ENCODE measurements at places on chromosomes 5 and 9.

DNA sequence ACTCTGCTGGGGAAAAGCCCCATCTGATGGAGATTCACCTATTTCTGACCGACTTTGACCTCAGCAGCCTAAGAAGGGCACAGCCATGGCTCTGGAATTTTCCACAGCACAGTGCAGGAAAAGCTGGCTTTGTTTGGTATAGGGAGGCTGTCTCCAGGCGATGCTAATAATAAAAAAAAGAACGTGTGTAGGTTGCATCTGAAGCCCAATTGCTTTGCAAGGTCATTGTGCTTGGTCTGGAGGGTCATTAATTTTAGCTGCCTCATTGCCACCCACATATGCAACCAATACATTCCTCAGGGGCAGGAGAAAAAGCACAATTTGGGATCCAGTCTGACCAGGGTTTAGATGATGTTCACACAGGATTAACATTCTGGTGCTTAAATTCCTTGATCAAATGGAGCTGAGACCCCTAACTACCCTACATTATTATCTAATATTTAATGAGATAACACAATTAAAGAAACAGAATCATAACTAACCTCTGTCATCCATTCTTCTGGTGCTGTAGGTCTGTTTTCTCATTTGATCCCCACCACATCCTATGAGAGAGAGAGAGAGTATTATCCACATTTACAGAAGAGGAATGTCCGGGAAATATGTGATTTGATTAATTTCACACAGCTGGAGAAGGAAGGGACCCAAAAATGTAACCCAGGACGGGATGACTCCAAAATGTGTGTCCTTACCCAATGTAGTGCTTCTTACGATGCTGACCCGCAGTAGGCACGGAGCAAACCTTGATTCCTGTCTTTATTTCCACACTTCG lies 175.9 kb downstream of the RFK start:
- no peak for DNase-seq

- DNase-seq: no peak
Observed at GRCh38 chr5:152393441-152393840, 11.6 kb downstream of the NMUR2 start.

- no peak for DNase-seq
Observed at GRCh38 chr5:134837530-134838181, 8.1 kb upstream of the C5orf24 start.

GRCh38 chr5:68193481-68194036 lies 22.0 kb upstream of the PIK3R1 start:
- DNase-seq: no peak

DNA sequence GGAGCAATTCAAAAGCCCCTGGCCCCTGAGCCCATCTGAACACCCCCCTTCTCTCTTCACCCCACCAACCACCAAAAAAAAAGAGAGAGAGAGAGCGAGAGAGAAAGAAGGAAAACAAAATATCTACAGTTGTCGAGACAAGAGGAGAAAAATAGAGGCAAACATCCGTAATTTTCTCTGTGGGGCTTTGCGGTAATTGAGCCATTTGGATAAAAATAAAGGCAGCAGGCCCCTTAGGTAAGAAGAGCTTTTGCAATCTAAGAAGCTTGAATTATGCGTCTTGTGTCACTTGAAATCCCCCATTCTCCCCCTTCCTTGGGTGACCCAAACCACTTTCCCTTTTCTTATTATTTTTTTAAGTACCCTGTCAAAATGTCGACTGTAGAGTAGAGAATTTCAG lies 35.5 kb upstream of the FUBP3 start:
- DNase-seq: no peak

- DNase-seq: peak; percentile 6
Observed at GRCh38 chr5:157778121-157778805, 34.8 kb downstream of the LSM11 start.

- DNase-seq: no peak
Observed at GRCh38 chr9:114467226-114467750, 38.0 kb downstream of the WHRN start.

DNA sequence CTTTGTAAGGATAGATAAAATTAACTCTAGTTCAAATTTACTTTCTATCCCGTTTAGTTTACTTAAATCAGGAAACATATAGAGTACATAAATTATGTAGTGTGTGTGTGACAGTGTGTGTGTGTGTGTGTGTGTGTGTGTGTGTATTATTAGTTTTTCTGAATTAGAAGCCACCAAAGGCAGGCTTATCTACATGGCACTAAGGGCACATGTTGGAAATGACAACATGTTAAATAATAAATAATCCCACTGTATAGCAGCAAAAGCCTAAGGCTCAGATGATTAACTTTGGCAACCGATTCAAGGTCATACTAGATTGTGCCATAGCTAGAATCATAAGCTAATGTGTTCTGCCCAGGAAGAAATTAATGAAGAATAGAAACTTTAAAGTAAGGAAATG lies 54.6 kb downstream of the MEGF9 start:
- DNase-seq: no peak

- DNase-seq: no peak
Observed at GRCh38 chr9:91494751-91495150, 71.1 kb upstream of the NFIL3 start.

DNA sequence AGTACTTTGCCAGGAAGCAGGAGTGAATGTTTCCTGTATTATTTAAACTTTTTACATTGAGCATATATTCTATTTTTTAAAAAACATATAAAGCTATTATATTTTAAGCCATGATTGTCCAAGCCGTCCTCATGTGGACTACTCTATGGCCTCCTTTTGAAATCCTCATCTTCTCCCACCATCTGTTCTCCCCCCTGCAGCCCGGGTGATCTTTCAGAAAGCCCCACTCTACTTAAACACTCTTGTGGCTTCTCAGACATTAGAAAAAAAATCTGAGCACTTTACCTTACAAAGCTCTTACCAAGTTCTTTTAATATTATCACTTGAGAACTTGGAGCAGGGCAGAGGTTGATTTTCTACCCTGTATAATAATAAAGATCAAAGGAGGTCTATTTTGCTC lies 95.4 kb downstream of the CAVIN4 start:
- no peak for DNase-seq

DNA sequence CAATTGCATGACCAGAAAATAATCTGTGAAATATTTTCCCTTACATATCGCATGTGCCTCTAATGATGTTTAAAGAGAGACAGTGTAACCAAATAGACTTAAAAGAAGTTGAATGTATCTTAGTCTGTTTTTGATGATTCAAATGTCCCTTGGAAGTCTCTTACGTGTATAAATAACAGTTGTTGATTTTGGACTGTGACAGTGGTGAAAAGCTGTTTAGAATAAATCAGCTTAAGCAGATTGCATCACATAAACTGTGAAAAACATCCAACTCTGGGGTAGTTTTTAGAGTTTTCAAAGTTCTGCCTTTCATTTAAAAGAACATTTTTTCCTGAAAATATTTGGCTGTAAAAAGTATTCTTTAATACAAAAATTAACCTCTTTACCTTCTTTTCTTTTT lies 301.1 kb downstream of the PRR16 start:
- no peak for DNase-seq

- DNase-seq: no peak
Observed at GRCh38 chr9:72352911-72353388, 12.1 kb downstream of the ZFAND5 start.

- DNase-seq: no peak
Observed at GRCh38 chr5:38655691-38656090, 99.2 kb upstream of the LIFR start.

DNA sequence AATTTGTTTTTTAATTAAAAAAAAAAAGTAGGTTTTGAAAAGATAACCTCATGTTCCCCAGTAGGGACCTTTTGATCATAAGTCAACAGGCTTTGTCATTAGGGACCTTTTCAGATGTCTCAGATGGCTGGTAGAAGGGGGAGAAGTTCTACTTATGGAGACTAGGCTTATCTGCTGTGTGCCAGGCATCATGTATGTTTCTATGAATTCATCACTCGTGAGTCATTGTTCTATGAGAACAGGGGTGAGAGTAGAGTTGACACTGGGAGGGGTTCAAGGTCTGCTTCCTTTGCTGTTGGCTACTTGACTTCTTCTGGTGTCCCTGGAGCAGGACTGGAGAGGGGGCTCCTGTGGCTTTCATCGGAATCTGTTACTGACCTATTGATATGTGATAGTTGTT lies 138.8 kb downstream of the KDM4C start:
- no peak for DNase-seq

- no peak for DNase-seq
Observed at GRCh38 chr5:81486711-81487110, 92.8 kb upstream of the ACOT12 start.

GRCh38 chr9:107638521-107639310 lies 149.1 kb upstream of the KLF4 start:
- DNase-seq: peak; percentile 65

- DNase-seq: no peak
Observed at GRCh38 chr9:73806876-73807275, 655.2 kb downstream of the ANXA1 start.

- DNase-seq: peak; percentile 11
Observed at GRCh38 chr9:94085062-94085639, 887 bp downstream of the PTPDC1 start.

- DNase-seq: no peak
Observed at GRCh38 chr5:80618438-80618837, 36.0 kb upstream of the MSH3 start.

DNA sequence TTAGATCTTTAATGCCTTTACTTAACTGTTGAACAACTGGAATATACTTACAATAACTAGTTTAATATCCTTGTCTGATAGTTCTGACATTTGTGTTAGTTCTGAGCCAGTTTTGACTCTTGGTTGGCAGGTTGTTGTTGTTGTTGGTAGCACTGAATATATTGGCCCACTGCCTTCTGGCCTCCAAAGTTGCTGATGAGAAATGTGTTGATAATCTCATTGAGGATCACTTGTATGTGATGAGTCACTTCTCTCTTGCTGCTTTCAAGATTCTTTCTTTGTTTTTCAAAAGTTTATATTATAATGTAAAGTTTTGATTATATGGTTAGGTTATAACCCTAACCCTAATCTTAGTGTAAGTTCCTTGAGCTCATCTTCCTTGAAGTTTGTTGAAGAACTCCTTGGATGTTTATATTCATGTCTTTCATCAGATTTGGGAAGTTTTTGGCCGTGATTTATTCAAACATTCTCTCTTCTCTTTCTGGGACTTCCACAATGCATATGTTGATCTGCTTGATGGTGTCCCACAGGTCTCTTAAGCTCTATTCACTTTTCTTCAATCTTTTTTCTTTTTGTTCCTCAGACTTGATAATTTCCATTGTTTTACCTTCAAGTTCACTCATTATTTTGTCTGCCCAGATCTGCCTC lies 149.7 kb downstream of the FGF18 start:
- no peak for DNase-seq

GRCh38 chr9:127382541-127382940 lies 14.4 kb upstream of the SLC2A8 start:
- no peak for DNase-seq

- DNase-seq: no peak
Observed at GRCh38 chr5:170182491-170182890, 50.3 kb upstream of the C5orf58 start.

DNA sequence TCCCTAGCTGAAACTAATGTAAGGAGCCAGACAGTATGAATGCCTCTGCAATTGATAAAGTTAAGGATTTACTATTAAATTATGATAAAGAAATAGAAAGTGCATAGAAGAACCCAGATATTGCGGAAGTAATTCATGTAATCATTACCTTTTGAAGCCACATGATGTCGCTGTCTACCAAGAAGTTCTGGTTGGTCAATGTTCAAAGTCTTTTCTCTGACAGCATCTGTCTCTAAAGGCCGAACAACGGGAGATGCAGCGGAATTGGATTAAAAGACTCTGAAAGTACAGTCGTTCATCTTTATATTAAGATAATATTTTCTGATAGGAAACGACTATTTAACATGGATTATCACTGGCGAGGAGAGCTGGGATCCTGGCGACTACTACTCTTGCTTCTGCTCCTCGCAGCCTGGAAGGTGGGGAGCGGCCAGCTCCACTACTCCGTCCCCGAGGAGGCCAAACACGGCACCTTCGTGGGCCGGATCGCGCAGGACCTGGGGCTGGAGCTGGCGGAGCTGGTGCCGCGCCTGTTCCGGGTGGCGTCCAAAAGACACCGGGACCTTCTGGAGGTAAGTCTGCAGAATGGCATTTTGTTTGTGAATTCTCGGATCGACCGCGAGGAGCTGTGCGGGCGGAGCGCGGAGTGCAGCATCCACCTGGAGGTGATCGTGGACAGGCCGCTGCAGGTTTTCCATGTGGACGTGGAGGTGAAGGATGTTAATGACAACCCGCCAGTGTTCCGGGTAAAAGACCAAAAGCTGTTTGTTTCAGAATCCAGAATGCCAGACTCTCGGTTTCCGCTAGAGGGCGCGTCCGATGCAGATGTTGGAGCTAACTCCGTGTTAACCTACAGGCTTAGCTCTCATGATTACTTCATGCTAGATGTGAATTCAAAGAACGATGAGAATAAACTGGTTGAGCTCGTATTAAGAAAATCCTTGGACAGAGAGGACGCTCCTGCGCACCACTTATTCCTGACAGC lies at the start of gene PCDHA8:
PCDHA8 (plus strand) TSS at position 210 of the 985 bp plus-strand sequence; CDS start at position 345, 135 bp downstream.
- no peak for DNase-seq

- DNase-seq: no peak
Observed at GRCh38 chr5:32014096-32014745, 159.9 kb downstream of the GOLPH3 start.

- no peak for DNase-seq
Observed at GRCh38 chr5:5351288-5351979, 71.0 kb upstream of the ICE1 start.

GRCh38 chr5:89556215-89556913 lies 673.4 kb upstream of the MEF2C start:
- peak; percentile 79 for DNase-seq

GRCh38 chr9:135343837-135344522 lies 135.6 kb upstream of the PPP1R26 start:
- peak; percentile 88 for DNase-seq

DNA sequence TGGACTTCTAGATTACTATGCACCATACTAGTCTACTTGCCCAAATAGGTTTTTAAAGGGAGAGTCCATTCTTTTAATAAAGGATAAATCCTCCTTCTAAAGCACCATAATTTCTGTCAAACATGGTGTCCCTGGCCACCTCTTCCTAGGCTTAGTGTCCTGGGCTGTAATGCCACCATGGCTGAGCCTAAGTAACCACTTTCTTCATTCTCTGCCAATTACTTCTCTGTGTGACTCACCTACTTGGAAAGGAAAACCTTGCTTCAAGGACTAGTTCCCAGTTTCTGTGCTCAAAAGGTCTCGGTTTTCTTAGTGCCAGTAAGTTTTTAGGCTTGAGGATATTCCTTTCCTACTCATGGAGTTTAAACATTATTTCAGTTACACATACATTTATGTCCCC lies 273.4 kb downstream of the DENND1A start:
- peak; percentile 22 for DNase-seq
